ENCODE measurements at places on chromosomes 5 and 9.

GRCh38 chr5:59587489-59588337 is 305.8 kb downstream of the PDE4D start:
- DNase-seq: peak; percentile 35

GRCh38 chr9:76729116-76729515 is 35.1 kb upstream of the PCA3 start:
- no peak for DNase-seq

- peak; percentile 24 for DNase-seq
These were observed 1.7 kb downstream of the TRIO start for GRCh38 chr5:14144586-14145434.

DNA sequence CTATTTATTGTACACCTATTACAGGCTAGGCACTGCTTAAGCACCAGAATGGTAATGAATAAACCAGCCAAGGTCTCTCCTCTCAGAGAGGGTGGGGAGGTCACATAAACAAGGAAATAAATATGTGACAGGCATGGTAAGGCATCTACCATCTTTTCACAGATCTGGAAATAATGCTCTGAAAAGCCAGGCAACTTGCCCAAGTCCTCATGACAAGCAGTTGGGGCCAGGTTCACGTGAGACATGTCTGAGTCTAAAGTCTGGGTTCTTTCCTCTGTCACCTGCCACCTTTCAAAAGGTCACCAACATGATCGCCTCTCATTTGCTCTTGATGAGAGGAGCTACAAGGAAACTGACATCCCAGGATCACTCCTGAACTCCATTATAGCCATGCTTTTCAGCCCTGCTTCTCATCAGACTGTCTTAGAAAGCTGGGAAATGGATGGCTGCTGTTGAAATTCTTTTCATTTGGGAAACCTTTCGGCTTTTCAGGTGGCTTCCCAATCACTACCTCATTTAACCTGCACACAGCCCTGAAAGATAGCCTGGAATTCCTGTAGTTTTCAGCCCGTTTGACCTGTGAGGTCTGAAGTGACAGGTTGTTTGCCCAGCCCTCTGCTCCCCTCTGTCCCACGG is 123.1 kb downstream of the CRB2 start:
- DNase-seq: no peak

GRCh38 chr9:79812099-79812498 is 240.3 kb downstream of the TLE4 start:
- no peak for DNase-seq

GRCh38 chr5:179698935-179699615 is at the start of gene CANX:
TSS of gene CANX (plus strand) at chr5:179698967. CDS start at chr5:179705682, 6,715 bp downstream.
- DNase-seq: no peak
